ENCODE measurements at places on chromosomes 1 and 21. TPM values are rescaled to one million over a fixed set of nuclear protein-coding genes. Genes with fewer than 3 reads are reported as not detected.

GRCh38 chr1:58699011-58699762 lies 675 bp downstream of the MYSM1 start:
- peak overlapping the region; percentile 79 for H3K4me3 ChIP-seq
- H3K27me3 ChIP-seq: no peaks in the 10 kb centered on the region
- peaks cover 13% of the 10 kb centered on the region for H3K36me3 ChIP-seq
- H3K27ac ChIP-seq: peak overlapping the region; percentile 80
- no peak for DNase-seq

The OLFML3 gene
- total RNA-seq: 28.6 TPM

DNA sequence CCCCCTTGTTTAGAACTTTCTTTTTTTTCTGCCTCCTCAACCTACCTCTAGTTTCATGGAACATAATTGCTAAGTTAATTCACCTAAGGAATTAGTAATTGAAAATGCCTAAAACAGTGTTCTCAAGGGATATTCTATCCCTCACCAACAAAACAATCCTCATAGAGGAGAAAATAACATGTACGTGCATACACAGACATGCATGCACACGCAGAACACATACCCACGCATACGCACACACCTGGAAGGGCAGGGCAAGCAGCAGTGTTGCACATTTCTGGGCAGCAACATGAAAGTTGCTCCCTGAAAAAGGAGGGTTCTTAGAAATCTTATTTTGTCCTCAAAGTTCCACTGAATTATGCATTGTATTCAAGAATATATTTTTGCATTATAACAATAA lies 76.6 kb downstream of the HHAT start:
- H3K27me3 ChIP-seq: no peaks in the 10 kb centered on the region
- no peak for DNase-seq
- H3K4me3 ChIP-seq: no peak overlapping the region
- H3K27ac ChIP-seq: no peak overlapping the region

- peaks cover 15% of the 10 kb centered on the region for H3K4me1 ChIP-seq
- no peaks in the 10 kb centered on the region for H3K27me3 ChIP-seq
- no peak overlapping the region for H3K4me3 ChIP-seq
- DNase-seq: no peak
These were observed 9.8 kb upstream of the SLC19A1 start for GRCh38 chr21:45551783-45552695.

DNA sequence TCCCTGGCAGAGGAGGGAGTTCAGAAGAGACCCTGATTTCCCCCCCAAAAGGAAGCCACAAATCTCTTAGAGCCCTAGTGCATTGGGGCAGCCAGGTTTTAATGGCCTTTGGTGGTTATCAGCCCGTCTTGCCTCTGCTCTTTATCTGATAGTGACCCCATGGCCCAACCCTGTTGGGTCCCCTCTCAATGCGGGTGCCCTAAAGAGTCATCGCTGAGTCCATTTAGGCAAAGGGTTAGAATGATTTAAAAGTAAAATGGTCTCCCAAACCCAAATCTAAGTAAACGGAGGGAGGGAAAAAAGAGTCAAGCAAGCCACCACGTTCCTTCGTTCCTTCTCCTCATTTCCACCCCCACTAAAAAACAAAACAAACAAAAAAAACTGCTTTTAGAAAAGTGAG lies 164.0 kb downstream of the RUNX1 start:
- DNase-seq: no peak
- peaks cover 32% of the 10 kb centered on the region for H3K4me1 ChIP-seq
- peak overlapping the region; percentile 87 for H3K27ac ChIP-seq
- peak overlapping the region; percentile 73 for H3K4me3 ChIP-seq
- H3K27me3 ChIP-seq: no peaks in the 10 kb centered on the region

- peak; percentile 63 for DNase-seq
- H3K4me1 ChIP-seq: peaks cover 13% of the 10 kb centered on the region
- peak overlapping the region; percentile 90 for H3K27ac ChIP-seq
- H3K27me3 ChIP-seq: no peaks in the 10 kb centered on the region
These were observed 50.9 kb downstream of the PCNT start for GRCh38 chr21:46374761-46375389.

The CFAP74 gene
- total RNA-seq: not detected

DNA sequence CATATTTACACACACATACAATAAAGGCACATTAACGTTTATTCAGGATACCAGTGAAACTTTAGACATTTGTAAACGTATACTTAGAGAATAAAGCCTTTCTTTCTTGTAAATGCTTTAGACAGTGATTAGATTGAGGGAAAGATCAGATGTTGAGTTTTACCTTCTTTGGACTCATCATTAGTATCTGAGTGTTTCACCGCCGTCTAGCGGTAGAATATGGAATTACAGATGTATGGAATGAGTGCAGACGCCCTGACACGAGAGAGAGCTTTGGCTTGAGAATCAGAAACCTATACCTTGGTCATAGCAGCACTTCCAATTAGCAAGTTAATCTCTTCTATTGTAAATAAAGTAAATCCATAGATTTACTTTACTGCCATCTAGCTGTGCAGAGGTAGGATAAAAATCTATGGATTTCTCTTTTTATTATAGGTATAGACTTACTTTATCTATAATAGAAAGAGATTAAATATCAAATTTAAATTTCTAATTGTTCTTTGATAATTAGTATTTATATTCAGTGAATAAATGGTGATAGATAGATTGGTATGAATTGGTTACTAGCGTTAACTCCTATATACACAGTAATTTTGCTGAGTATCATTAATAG lies 12.6 kb downstream of the FLG2 start:
- no peak overlapping the region for H3K27ac ChIP-seq
- H3K27me3 ChIP-seq: no peaks in the 10 kb centered on the region
- no peak for DNase-seq
- H3K36me3 ChIP-seq: no peaks in the 10 kb centered on the region

Measured in right atrium auricular region (tissue), 2 donors.